ENCODE measurements at places on chromosomes 5 and 9.

GRCh38 chr9:209143-209758 is 5.4 kb upstream of the DOCK8 start:
- DNase-seq, result no peak

DNA sequence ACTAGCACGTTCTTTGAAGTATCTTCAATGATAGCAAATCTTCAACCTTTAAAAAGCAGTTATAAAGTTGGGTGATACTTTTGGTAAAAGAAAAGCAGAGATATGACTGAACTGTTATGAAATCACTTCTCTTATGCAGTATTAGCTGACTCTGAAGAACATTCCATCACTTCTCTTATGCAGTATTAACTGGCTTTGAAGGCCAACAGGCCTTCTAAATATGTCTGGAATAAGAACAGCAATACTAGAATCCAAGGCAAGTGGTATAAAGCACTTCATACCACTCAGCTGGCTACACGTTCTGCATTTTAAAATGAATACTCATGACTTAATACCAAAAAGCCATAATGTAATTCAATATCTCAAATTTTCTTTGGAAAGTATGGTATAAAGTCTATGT is 17.3 kb downstream of the SKIC3 start:
- DNase-seq, result no peak

DNA sequence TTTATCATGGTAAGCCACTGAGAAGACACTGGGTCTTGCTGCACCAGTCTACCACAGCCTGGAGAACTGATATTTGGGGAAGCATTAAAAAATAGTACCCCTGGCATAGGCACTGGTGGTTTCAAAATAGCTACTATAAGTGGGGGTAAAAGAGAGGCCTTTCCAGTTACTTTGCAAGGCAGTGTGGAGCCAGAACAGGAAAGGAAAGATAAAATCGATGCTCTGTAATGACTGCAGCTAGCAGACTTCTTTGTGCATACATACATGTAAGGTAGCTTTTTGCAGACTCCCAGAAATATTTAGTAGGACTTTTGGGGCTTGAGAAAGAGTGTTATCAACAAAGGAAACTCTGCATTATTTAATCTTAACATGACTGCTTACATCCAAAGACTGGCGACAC is 31.3 kb upstream of the ALDOB start:
- no peak for DNase-seq

- DNase-seq, result no peak
Measured at GRCh38 chr5:10286162-10286861, 21.4 kb downstream of the CMBL start.

DNA sequence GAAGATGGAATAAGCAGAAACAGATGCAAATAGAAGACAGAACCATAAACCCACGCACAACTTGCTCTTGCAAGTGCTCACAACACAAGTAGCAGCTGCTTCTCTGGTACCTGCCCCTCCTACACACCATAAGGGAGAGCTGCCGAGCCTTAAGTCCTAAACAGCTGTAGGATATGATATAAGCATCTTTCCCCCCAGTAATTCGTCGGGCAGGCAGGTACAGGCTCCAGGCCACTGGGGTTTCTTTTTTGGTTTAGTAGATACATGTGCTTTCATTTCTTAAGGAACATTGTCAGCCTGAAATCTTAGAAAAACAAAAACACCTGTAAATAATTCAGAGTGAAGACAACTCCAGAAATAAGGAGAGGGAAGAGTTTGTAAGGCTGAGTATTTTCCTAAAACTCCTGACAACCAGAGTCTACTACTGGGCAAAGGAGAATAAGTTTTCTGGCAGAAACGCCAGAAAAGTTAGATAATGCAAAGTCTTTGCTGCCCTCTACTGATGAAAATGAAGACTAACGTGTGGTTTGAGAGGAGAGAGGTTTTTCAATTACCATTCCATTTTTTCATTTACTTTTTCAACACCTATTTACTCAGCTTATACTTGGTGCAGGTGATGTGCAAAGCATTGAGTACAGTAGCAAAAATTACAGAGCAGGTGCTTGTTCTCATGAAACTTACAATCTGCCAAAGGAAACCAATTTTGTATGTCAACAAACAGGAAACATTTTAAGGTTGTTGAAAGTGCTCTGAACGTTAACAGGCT is 20.1 kb upstream of the TCERG1 start:
- no peak for DNase-seq
